Activated CD4-positive, alpha-beta T cell treated with anti-CD3 and anti-CD28 coated beads, Interleukin-2, amount 50 U/mL, for 1 hour (primary cell): ENCODE measurements at places on chromosomes 1 and 21.

DNA sequence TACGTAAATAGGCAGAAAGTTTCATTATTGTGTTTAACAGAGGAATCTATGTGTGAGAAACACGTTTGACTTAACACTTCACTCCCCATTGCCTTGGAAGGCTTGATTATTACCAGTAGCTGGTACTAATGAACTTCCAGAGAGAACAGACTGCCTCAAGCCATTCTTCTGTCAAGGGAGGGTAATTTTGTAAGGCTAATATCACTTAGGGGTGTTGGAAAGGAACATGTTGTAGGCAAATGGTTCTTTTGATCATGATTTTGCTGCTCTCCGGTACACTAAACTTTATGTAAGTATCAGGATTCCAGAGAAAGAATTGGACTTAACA, 1.8 kb downstream of the LAMC1 start:
- no peak for DNase-seq

GRCh38 chr1:180123463-180123936, 31.2 kb upstream of the QSOX1 start:
- no peak for DNase-seq

- DNase-seq: no peak
Observed at GRCh38 chr1:226417830-226418546, 10.1 kb upstream of the PARP1 start.

DNA sequence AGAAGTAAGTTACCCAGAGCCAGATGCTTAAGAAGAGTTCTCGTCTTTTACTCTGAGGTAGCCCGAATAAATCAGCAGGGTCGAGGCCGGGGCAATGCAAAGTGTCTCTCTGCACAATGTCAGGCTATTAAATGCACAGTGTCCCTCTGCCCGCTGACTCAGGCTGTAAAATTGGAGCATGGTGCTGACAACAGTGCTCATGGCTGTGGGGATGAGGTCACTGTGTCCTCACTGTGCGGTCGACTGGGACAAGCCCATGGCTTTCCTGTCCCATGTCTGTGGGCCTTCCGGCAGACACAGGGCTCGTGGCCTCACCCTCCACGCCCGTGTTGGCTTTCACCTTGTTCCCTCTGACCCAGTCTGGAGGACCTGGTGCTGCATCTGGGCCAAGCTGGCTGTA, 14.6 kb upstream of the SLC2A1 start:
- DNase-seq: no peak

DNA sequence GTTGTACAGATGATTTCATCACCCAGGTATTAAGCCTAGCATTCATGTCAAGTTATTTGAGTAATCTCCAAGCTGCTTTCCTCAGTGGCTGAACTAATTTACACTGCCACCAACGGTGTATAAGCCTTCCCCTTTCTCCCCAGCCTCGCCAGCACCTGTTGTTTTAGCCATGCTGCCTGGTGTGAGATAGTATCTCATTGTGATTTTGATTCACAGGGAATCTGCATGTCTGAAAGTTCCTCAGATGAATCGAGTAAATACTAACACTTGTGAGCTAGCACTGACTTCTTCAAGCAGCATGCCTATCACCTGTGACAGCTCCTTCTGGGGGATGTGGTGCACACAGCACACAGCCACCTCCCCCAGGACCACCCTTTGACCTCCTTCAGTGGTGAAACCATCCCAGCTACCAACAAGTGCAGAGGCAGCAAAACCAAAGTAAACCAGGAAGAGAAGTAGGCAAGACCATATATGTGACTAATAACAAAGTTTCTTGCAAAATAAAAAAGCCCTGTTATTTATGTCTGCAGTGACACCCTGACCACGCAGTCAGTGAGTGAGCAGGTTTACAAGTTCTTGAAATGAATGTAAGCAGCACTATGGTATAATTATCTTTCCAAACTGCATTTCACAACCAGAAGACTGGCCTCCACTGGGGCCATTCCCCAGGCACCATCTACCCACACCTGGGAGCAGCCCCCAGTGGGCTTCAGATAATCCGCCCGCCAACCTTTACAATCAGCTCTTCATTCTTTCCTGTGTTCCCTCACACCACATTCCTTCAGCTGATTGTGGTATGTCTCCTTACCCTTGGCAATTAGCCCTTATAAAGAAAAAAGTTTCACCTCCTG, 173.8 kb downstream of the ETS2 start:
- no peak for DNase-seq

DNA sequence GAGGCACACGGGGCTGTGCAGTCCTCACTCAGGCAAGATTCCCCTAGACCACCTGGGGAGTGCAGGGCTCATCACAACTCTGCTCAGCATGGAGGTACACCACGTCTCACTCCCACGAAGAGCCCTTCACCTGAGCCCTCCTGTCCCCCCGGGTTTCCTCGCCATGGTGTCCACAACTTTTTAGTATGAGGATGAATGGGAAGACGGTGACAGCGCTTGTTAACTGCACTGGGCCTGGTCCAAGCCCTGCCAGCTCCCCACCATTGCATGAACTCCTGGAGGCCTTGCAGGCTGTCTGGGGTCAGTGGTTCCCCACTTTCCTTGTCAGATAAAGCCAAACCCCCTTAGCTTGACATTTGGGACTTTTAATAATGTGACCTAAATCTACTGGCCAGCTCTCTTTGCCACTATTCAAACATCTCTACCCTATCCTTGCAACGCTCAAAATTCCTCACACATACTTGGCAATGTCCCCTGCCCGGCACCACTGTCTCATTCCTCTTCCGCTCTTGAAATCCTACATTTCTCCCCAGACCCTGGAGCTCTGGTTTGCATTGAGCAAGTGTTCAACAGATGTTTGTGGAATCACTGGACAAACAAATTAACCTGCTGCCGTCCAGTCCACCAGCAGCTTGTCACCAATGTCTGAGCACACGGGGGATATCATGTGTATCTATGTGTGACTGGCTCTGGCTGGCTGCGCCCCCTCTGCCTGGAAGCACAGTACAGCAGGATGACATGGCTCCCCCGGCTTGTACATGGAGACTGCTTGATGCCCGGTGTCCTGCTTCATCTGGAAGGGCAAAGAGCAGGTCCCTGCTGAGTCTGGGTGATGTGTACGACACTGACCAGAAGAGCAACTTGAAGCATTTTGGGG, 11.2 kb downstream of the TMEM9 start:
- no peak for DNase-seq

DNA sequence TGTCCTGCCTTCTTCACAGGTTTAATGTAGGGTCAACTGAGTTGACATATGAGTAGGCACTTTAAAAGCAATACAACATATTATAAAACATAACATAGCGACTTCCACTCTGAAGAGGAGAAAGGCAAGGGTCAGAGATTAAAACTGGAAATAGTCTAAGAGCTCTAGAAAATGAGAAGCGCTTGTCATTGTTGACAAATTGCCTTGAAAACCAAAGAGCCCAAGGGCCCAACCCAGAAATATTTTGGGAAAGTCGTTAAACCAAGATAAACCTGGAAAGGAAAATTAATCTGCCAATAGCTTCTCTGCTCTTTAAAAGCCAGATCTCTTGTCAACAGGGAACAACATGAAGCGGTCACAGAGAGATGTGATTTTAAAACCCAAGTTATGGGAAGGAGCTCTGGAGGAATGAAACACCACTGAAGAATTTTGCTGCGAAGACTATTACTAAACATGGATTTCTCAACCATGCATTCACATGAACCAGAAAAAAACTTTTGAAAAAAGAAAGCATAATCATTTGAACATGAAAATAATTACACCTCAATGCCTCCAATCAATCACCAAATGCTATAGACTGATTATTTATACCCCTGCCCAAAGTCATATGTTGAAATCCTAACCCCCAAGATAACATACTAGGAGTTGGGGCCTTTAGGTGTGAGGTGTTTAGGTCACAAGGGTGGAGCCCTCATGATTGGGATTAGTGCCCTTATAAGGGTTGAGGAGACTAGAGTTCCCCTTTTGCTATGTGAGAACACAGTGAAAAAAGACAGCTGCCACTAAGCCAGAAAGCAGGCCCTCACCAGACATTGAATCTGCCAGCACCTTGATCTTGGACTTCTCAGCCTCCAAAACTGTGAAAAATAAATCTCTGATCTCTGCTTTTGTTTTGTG, 33.0 kb upstream of the MTF1 start:
- DNase-seq: no peak

DNA sequence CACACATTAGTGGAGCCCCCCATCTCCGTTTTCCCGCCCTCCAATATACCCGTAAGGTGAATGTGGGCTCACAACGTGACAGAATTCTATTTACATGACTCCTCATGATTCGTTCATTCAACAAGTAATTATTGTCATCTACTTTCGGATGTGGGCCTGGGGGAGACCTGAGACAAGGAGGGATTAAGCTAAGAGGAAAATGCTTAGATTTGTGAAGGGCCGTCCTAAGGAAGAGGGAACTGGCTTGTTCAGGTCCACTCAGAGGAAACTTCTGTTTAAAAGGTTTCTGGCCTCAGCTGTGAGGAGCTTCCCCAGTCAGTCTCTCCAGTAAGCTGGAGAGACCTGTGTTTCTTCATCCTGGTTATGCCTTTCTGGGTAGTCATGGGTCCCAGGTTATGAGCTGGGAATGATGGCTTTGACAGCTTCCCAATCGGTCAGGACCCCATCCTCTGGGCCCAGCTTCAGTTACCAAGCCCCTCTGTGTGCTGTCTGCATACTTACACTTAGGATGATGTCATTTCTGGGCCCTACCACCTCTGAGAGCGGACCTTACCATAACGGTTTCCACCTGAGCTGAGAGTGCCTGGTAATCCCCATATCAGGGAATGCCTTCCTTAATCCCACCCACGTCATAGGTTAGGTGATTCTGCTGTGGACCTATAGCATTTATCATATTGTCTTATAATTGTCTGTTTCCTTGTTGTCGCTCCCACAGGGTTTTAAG, 687 bp upstream of the ERI3 start:
- DNase-seq: no peak

- DNase-seq: no peak
Observed at GRCh38 chr1:239260842-239261241, 125.5 kb upstream of the CHRM3 start.

DNA sequence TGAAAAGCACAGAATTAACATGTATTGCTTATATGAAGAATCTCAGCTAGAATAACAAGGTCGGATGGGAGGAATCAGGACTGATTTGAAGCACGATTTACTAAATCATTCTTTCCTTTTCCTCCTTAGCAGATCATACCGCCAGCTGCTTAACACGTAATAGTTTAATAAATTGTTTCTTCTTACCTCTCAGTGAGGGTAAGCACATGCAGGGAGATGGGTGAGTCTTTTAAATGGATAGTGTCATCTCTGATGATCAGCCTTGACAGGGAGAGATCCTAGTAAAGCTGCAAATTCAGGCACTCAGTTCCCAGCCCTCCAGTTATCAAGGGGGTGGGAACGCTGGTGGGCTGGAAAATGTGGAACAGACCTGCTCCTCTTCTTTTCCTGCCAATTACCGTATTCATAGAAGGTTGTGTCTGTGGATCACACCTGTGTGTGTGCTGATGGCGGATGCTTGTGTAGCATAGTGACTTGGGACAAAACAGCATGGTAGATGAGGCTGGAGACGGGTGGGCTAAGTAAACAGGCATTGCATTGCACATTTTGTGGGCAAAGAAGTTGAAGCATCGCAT, 30.7 kb downstream of the NTPCR start:
- DNase-seq: no peak

DNA sequence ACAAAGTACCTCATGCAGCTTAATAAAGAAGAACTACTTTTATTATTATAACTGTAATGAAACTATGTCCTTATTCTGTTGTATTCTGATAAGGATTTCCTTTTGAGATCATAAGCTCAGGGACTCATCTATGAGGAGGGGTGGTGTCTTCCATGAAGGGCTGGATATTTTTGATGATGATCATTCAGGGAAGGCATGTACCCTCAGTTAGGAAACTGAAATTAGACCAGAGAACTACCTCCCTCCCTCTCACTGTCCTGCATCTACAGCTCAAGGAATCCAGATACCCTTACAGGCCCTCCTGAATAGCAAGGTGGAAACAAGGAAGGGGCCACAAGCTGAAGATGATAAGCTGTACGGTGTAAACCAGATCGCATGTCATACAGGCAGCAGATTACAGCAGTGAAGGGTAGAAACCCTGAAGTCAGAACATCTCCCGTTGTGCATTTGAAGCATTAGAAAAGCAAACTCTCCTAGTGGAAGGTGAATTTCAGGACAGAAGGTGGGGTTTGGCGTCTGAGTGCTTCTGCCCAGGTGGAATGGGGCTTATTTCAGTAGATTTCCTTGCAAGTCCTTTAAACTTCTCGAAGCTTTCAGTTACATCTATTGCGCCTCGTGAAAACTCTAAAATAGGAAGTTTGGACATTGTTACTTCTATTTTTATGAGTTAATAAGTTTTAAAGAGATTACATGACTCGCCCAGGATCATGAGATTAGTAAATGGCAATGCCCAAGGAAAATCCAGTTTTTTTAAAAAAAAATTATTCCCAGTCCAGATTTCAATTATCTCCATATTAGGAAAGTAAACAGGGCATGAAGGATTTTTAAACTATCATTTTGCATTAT, 101.1 kb upstream of the HNRNPU start:
- no peak for DNase-seq

DNA sequence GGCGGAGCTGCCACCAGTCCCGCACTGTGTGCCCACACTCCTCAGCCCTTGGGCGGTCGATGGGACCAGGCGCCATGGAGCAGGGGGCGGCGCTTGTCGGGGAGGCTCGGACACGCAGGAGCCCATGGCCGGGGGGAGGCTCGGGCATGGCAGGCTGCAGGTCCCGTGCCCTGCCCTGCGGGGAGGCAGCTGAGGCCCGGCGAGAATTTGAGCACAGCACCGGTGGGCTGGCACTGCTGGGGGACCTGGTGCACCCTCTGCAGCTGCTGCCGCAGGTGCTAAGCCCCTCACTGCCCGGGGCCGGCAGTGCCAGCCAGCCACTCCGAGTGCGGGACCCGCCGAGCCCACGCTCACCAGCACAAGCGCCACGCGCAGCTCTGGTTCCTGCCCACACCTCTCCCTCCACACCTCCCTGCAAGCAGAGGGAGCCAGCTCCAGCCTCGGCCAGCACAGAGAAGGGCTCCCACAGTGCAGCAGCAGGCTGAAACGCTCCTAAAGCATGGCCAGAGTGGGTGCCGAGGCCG, 267.7 kb downstream of the RYR2 start:
- no peak for DNase-seq

GRCh38 chr1:203017692-203018091, 8.6 kb upstream of the PPFIA4 start:
- no peak for DNase-seq

DNA sequence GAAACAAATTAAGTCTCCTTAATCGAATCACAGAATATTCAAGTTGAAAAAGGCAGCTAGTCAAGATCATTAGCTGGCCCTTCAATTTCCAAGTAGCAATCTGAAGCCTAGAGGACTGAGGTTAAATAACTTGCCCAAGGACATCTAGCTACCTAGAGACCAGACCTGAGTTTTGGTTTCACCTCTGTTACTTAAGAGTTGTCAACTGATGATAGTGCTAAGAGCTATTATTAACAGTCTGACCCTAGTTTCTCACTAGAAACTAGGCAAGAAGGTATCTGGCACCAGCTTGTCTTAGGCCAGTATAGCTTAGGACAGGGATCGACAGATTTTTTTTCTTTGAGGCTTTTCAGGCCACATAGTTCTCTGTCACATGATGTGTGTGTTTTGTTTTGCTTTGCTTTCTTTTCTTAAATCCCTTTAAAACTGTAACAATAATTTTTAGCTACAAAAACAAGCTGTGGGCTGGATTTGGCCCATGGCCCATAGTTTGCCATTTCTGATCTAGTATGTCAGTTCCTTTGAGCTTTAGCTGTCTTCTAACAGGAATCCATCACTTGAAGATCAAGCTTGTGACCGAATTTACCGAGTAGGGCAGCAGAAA, 23.2 kb downstream of the TRIM45 start:
- DNase-seq: no peak
